ENCODE measurements at places on chromosomes 4 and X.

DNA sequence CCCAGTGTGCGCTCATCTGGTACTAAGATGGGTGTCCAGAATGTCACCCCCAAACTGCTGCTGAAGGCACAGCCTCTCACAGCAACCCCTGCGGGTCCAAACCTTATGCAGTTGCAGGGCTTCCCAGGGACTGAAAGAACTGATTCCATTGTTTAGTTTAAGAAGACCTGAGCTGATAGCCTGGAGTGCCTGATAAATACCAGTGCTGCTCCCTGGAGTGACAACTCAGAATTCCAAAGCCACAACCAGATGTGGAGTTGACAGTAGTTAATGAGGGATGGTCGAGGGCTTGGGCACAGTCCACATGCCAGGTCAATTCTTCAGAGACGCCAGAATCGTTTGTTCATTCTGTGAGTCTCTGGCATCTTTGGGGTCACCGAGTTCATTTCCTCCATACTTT is 71.2 kb downstream of the LNX1 start:
- DNase-seq, result no peak

GRCh38 chr4:76035799-76036380 is at the start of gene CXCL11:
Gene CXCL11 (minus strand): TSS chr4:76036070. CDS start chr4:76035987, 83 bp downstream.
- DNase-seq, result no peak

GRCh38 chrX:112746812-112747595 is 67.3 kb upstream of the LHFPL1 start:
- no peak for DNase-seq

GRCh38 chr4:165610679-165611437 is 232.1 kb downstream of the CPE start:
- DNase-seq, result no peak

GRCh38 chrX:109352066-109352588 is 129.8 kb downstream of the GUCY2F start:
- DNase-seq, result no peak

GRCh38 chr4:184693056-184693455 is 40.8 kb downstream of the CENPU start:
- no peak for DNase-seq

DNA sequence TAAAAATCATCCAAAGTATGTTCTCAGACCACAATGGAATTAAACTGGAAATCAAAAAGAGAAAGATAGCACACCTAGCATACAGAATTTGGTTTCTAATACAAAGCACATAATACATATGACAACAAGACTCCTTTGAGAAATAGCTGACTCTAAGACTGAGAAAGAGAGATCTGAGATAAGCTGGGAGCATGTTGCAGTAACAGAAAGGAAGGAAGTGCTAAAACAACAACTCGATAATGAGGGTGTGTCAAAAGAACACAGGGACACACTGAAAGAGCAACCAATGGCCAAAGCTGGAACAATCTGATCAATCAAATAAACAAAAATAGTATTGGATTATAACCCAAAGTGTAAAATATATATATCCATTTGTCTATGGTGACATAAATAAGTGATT is 586.6 kb downstream of the C4orf33 start:
- DNase-seq, result no peak

- DNase-seq, result no peak
Observed at GRCh38 chr4:134470544-134470943, 269.0 kb upstream of the PABPC4L start.

GRCh38 chr4:99300934-99301333 is 10.1 kb upstream of the ADH1A start:
- DNase-seq, result no peak

GRCh38 chr4:74134500-74134852 is 23.4 kb upstream of the MTHFD2L start:
- no peak for DNase-seq

GRCh38 chr4:176957353-176958118 is 164.8 kb upstream of the VEGFC start:
- DNase-seq, result no peak

GRCh38 chr4:1274871-1275270 is 14.8 kb upstream of the MAEA start:
- no peak for DNase-seq

DNA sequence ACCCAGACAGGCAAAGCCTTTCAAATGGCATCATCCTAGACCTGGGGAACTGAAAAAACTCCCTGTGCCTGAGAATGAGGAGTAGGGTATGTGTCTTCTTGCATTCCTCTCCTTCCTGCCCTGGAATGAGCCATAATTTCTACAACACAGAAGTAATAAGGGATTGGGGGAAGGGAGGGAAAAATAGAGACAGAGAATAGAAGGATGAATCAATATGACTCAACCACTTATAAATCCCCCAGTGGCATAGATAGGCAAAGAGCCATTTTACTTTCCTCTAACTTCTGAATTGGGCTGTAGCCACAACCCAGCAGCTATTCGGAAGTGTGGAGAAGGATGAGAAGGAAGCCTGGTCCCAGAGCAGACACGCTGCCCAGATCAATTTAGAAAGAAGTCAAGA is 99.9 kb downstream of the NHS start:
- DNase-seq, result no peak
